Dorsolateral prefrontal cortex (tissue), 122 donors: ENCODE measurements at places on chromosomes 2 and 18.

DNA sequence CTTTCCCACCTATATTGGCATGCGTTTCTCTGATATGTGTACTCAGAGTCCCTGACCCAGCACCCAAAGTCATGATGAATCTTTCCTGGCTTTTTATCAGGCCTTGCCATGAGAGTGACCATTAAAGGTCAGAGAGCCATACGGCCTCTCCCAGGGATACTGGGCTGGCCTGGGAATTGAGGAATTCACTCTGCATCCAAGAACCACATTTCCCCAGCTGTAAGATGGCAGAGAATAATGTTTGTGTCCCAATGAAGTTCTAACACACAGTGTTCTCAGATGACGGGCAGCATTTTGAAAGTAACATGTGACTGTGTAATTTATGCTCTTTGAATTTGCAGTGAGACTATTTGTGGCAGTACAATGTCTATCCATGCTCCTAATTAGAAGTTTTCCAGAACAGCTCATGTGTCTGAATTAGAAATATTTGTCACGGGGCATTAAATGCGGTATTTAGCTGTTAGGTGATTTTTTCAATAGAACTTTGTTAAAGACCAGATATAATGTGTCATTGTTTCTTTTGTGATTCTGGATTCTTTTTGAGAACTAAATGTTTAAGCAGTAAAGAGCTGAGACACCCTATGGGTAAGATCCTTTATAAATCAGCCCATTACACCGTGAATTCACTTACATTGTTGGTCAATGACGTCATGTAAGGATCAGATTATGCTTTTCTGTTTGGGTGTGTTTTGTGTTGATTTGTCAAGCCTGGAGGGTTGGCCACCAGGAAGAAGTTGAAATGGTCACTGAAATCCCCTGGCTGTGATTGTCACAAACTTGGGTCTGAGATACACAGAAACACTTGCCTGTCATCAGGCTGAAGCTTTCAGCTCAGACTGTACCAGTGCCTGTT is 7.3 kb upstream of the SLC3A1 start:
- DNase-seq: no peak

DNA sequence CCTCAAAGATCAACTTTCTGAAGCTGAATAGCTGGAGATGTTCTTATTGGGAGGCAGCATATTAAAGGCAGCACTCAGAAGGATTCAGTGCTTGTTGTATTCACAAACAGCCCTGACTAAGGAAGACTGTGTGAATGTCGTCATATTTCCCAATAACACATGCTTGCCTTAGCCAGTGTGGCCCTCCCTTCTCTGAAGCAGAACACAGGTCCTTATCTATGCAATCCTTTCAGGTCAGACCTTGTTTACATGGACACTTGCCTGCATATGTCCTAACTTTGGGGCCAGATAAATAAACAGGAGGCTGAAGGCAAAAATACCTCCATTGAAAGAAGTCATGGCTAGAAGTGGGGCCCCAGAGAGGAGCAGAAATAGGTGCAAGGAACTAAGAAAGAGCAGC is 97.2 kb downstream of the SLC4A3 start:
- DNase-seq: no peak

DNA sequence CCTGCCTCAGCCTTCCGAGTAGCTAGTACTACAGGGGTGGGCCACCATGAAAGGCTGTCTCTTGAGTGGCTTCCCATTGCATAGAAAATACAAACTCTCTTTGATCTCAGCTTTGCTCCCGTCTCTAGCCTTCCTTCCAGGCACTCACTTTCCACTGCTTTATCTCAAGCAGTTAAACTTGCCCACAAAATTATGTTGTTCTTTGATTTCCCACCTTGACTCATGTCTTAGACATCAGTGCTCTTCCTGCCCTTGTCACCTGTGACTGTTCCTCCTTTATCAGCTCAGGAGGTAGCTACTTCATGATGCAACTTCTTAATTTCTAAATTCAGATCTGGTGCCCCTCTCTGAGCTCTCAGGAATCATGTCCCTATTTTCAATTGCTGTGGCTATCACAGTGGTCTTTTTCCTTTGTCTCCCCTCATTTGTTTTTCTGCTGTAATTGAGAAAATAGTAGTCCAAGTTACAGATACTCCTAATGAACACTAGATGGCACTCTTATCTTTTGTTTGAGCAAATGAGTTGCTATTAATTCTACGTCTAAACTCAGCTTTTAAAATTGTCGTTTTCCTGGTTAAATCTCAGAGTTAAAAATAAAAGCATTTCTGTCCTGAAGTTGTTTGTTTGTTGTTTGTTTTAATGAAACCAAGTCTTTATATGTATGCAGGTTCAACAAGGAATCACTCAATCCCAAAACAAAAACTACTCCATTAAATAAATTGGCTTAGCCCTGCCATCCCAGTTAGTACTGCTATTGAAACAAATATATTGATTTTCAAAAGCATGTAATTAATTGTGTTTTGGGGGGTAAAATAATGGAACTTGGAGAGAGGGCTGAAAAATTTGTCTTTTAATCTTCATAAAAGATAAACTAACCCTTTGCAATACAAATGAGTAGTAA is 46.9 kb upstream of the GREB1L start:
- DNase-seq: no peak

- DNase-seq: no peak
Observed at GRCh38 chr2:22521620-22522019, 863.4 kb upstream of the KLHL29 start.

- DNase-seq: no peak
Observed at GRCh38 chr18:55609160-55609825, 21.3 kb upstream of the TCF4 start.

- no peak for DNase-seq
Observed at GRCh38 chr2:99756059-99756458, 266.2 kb upstream of the REV1 start.

- no peak for DNase-seq
Observed at GRCh38 chr2:235981631-235982030, 186.6 kb downstream of the GBX2 start.

DNA sequence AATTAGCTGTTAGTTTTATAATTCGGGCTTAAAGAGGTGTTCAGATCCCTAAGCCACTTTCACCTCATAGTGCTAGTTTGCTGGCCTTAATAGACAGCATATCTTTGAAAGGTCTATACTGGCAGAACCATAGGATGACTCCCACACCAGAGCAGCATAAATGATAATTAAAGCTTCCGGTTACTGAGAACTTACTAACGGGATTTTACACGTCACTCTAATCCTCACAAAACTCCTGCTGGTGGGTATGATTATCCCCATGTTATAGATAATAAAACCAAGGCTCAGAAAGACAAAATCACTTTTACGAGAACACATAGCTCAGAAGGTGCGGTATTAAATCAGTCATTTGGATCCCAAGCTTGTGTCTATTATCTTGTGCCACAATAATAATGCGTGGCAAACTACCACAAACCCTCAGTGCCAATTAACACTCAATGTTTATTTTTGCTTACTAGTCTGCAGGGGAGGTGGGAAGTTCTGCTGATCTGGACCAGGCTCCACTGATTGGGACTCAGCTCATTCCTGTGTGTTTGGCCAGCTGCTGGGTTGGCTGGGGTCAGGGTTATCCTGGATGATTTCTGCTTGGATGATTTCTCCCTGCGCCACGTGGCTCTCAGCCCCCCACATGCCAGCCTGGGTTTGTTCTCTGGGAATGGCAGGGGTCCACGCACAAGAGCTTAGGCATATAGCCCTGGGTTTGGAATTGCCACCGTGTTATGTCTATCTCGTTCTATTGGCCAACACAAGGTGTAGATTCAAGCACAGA is 62.3 kb downstream of the TRIB2 start:
- no peak for DNase-seq

GRCh38 chr2:62163106-62163831 is 32.6 kb upstream of the B3GNT2 start:
- no peak for DNase-seq

DNA sequence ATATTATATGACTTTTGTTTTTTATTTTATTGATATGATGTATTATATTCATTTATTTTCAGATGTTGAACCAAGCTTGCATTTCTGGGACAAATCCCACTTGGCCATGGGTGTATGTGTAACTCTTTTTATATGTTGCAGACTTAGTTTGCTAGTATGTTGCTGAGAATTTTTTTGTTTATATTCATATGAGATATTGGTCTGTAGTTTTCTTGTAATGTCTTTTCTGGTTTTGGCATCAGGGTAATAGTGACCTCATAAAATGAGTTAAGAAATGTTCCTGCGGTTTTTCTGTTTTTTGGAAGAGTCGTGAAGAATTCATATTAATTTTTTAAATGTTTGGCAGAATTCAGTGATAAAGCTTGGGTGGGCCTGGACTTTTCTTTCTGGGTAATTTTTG is 88.7 kb downstream of the ASB1 start:
- DNase-seq: no peak

- no peak for DNase-seq
Observed at GRCh38 chr2:224892574-224893204, 149.6 kb downstream of the DOCK10 start.

- no peak for DNase-seq
Observed at GRCh38 chr18:76374330-76375281, 120.4 kb downstream of the ZNF516 start.

GRCh38 chr18:63604791-63605567 is 17.8 kb downstream of the SERPINB13 start:
- no peak for DNase-seq

DNA sequence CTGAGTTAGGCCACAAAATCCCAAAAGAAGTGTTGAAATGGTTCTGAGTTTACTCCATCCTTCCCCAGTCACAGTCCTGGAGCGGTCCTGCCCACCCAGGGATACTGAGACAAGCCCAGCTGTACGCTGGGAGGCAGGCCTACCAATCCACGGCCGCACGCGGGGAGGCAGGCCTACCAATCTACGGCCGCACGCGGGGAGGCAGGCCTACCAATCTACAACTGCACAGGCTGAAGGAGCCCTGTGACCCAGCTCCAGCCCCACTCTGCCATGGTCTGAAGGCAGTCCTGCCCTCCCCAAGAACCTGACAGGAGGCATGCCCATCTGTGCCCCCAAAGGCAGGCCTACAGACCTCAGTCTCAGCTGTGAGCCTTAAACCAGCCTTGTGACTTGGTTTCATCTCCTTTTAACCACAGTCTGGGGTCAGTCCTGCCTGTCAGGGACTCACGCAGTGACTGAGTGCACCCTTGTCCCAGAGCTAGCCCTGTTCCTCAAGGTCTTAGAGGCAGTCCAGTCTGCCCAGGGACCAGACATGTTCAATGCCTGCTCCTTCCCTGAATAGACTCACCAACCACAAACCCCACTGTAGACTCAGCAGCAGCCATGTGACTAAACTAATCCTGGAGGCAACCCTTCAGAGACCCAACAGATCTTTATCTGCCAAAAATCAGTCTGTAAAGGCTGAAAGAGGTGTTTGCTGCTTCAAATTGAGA is 36.8 kb downstream of the GPC1 start:
- no peak for DNase-seq

- DNase-seq: no peak
Observed at GRCh38 chr18:67766930-67767329, 250.4 kb upstream of the DSEL start.

DNA sequence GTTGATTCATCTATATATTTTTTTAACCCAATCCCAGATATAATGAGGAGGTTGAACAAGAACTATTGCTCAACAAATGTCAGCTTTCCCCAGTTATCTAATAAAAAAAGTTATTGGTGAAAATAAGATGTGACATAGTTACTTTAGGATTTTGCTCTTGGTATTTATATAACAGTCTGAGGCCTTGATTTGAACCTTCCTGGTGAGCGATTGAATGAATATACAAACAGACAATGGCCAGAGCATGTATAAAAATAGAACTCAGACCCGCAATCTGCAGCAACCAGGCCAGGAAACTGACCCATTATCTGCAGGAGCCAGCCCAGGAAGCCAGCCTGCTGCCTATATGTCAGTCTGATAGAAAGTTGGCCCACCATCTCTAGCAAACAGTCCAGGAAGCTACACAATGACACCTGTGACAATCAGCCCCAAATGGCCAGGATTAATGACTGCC is 81.6 kb downstream of the HS6ST1 start:
- DNase-seq: no peak

DNA sequence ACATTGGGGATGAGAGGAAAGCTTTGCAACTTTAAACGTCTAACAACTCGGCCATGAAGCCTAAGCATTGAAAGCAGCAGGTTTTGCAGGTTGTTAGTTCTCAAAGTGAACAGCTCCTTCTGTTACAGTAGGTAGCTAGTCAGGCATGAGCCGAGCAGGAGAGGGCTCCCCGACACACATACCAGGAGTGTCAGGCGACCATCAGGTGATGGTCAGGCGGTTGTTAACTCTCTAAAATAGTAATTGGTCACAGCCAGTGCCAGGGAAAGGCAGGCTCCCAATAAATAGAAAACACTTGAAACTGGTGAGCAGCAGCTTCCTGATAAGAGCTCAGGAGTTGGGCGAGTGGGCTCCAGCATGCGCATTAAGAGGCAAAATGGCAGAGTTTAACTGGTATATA is 53.5 kb upstream of the DAPL1 start:
- DNase-seq: no peak

DNA sequence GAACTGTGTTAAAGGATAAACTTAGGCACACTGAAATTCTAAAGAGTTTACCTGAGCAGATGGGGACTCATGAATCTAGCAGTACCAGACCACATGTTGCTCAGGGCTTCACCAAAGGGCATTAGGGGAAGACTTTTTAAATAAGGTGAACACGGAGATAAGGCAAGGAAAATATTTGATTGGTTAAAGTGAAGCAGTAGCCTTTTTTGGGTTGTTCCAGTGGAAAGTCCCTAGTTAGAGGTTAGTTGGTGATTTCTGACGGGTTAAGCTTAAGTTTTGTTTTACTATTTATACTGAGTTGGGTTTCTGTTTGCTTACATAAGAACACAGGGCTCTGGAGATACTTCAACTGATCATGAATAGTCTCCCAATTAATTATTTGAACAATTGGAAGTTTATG is 722.5 kb downstream of the SOCS6 start:
- no peak for DNase-seq

DNA sequence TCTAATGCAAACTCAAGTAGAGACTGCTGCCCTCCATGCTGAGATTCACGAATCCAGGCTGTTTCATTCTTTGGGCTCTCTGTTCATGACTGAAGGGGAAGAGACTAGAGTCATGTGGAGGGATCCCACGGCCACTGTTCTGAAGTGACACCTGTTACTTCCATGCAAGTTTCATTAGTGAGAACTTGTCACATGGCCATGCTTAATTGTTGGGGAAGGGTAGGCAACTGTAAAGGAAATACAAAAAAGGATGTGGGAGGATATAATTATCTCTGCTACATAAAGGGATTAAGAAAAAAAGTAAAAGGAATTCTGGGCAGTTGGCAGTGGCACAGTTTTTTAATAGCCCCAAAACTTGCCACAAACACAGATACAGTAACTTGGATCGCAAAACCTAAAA is 28.0 kb upstream of the PSME4 start:
- DNase-seq: no peak
